ENCODE measurements at places on chromosomes 11 and 22.

- DNase-seq = no peak
Measured at GRCh38 chr11:114136686-114137640, 77.5 kb downstream of the ZBTB16 start.

DNA sequence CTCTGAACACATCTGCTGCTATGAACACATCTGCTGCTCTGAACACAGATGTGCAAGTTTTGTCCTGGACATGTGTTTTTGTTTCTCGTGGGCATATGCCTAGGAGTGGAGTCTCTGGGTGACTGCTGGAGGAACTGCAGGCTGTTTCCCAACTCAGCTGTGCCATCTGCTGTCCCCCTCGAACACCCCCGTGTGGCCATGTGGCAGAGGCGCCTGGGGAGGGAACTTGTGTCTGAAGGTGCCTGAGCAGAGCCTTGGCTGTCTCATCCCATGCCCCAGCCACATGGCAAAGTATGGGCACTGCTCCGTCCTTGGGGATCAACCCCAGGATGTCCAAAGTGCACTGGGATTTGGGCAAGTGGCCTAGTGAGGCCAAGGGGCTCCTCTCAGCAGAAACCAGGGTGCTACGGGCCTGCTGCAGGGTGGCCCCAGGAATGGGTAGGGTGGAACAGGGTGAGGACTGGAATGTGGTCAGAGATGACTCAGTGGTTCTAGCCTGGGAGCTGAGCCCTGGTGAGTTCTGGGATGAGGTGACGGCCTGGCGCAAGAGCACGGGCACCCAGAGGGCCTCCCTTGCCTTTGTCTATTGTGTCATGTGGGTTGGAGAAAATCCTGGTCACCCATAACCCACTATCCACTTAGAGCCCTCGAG lies 14.7 kb downstream of the GATD1 start:
- no peak for DNase-seq

DNA sequence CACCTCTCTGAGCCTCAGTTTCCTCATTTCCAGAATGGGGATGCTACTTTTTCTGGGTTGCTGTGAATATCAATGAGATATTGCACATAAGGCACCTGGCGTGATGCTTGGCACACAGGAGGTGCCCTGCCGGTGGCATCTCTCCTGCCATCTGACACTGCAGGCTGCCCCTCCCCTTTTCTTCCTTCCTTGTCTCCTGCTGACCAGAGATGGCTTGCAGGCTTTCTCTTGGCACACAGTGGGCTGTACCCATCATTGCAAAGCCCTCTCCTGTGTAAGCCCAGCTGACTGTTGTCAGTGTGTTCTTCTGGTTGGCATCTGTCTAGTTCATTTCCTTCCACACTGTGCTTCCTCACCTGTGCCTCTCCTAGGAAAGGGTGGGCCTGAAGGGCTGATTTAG lies 91.7 kb downstream of the MYO18B start:
- DNase-seq = no peak

GRCh38 chr22:48569476-48570233 lies 1258.0 kb downstream of the BRD1 start:
- no peak for DNase-seq

GRCh38 chr11:65861533-65862183 lies 1.4 kb downstream of the MUS81 start:
- DNase-seq = no peak

Measured in AG04450 (cell line).